Activated naive CD8-positive, alpha-beta T cell treated with anti-CD3 and anti-CD28 coated beads, Interleukin-2, amount 10 ng/mL, durations not matched to agents 7 days and 5 days (primary cell): ENCODE measurements at places on chromosomes 16 and 17.

DNA sequence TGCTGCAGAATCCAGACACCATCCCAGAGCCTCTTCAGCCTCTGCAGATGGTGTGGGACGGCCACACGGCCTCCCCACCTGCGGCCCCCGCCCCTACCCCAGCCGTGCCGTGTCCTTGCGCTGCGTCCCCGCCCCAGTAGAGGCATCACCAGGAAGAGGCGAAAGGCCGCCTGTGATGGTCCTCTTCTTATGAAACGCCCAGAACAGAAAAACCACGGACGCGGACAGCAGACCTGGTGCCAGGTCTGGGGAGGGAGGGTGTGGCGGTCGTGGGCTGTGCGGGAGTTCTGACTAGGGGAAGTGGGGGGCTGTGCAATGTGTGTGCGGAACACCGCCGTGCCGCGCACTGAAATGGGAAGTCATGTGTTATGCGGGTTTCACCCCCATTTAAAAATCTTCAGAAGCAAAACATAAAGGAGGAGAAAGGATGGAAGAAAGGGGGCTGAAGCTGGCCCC is 25.5 kb downstream of the ACSF3 start:
- no peak overlapping the region for H3K27ac ChIP-seq
- no peak overlapping the region for H3K4me3 ChIP-seq
- H3K36me3 ChIP-seq = peaks cover 23% of the 10 kb centered on the region
- H3K4me1 ChIP-seq = peaks cover 26% of the 10 kb centered on the region
- no peaks in the 10 kb centered on the region for H3K27me3 ChIP-seq

DNA sequence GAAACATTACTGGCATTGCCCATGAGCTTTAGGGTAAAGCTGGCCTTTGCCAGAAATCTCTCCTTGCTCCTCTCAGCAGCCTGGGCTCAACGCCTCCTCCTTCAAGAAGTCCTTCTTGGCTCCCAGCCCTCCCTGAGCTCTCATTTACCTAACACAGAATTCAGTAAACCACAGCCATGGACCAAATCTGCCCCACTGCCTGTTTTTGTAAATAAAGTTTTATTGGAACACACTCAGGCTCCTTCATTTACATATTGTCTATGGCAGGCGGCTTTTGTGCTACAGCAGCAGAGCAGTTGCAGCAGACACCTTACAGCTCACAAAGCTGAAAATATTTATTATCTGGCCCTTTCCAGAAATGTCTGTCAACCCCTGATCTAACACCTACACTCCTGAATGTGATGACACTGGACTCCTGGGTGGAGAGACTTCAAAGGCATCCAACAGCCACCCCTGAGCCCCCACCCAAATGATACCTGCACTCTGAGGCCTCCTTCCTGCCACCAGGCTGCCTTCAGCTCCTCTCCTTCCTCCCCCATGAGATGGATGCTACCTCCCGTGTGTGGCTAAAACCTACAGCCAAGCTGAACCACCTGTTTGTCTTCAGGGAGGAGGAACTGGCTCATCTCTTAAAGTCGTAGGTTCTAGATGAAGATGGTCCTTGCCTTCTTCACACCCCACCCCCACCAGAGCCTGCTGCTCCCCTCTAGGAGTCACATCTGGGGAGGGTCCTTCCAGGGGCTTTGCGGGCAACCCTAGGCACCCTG is 41.6 kb downstream of the PIMREG start:
- no peaks in the 10 kb centered on the region for H3K4me1 ChIP-seq
- DNase-seq = no peak
- H3K36me3 ChIP-seq = no peaks in the 10 kb centered on the region
- peaks cover 5% of the 10 kb centered on the region for H3K27me3 ChIP-seq
- no peak overlapping the region for H3K4me3 ChIP-seq

DNA sequence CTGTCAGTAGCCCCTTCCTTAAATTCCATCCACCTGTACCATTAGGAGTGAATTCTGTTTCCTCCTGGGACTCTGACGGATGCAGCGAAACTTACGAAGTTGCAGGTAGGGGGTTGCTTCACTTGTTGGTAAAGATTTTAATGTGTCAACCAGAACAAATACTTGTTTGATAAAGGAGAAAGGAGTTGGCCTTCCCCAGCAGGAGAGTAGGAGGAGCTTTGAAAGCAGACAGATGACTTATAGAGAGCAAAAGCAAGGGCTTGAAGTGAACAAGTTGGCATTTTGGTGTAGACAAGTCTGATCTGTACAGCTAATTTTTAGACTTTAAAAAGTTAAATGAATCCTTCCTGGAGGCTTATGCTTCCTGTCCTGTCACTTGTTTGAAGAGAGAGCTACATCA is 38.1 kb upstream of the PMFBP1 start:
- no peak overlapping the region for H3K27ac ChIP-seq
- H3K36me3 ChIP-seq = peaks cover 5% of the 10 kb centered on the region
- DNase-seq = no peak
- peaks cover 6% of the 10 kb centered on the region for H3K4me1 ChIP-seq
- H3K4me3 ChIP-seq = no peak overlapping the region
- peaks cover 3% of the 10 kb centered on the region for H3K27me3 ChIP-seq

DNA sequence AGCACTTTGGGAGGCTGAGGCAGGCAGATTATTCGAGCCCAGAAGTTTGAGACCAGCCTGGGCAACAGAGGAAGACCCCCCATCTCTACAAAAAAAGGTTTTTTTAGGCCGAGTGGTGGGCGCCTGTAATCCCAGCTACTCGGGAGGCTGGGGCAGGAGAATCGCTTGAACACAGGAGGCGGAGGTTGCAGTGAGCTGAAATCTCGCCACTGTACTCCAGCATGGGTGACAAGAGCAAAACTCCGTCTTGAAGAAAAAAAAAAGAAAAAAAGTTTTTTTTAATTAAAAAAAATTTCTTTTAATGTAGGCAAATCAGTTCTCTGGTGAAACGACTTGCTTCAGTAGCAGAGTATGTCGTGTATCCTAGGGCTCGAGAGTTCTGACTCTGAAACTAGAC is 10.9 kb downstream of the HSD3B7 start:
- peaks cover 5% of the 10 kb centered on the region for H3K27me3 ChIP-seq
- no peak for DNase-seq
- no peaks in the 10 kb centered on the region for H3K36me3 ChIP-seq

DNA sequence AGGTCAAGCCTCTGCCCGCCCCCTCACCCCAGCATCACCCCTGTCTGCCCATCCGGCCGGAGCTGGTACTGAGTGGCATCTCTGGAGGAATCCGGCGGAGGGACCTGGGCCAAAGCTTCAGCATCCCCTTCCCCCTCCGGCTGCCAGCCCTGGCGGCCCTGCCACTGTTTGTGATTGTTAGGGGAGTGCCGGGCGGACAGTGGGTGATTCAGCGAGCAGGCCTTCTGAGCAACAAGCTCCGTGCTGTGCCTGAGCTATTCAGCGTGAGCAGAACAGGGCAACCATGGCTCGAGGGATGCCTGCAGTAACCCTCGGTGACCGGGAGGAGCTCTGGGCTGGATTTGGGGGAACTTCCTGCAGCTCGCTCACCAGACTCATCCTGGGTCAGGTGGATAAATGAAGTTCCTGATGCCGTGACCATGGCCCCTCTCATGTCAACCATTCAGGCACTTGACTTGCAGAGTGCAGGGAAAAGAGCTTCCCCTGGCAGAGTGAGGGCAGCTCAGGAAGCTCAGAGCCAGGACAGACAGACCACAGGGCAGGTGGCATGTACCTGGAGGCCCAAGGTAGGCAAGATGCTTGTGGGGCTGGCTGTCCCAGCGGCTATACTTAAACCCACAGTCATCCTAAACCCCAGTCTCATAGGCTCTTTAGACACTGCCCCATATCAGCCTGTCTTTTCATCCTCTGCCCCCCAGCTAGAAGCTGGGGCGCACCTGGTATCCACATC is 24.3 kb upstream of the MLKL start:
- no peak for DNase-seq
- H3K4me1 ChIP-seq = peaks cover 8% of the 10 kb centered on the region
- H3K36me3 ChIP-seq = no peaks in the 10 kb centered on the region
- no peak overlapping the region for H3K4me3 ChIP-seq
- no peaks in the 10 kb centered on the region for H3K27me3 ChIP-seq

- H3K27me3 ChIP-seq = peaks cover 15% of the 10 kb centered on the region
- H3K4me1 ChIP-seq = peaks cover 8% of the 10 kb centered on the region
- H3K27ac ChIP-seq = no peak overlapping the region
- no peak overlapping the region for H3K4me3 ChIP-seq
- DNase-seq = no peak
- no peaks in the 10 kb centered on the region for H3K36me3 ChIP-seq
Observed at GRCh38 chr16:29708917-29709600, 30.1 kb downstream of the QPRT start.
